ENCODE measurements at places on chromosomes 2 and 18.
A peak's percentile ranks its signal among the peaks of the same experiment; 100 is the strongest.

- no peak for DNase-seq
Observed at GRCh38 chr2:152682663-152683062, 34.6 kb downstream of the PRPF40A start.

- DNase-seq, result peak; percentile 8
Observed at GRCh38 chr2:175630280-175631244, 371.5 kb downstream of the LNPK start.

DNA sequence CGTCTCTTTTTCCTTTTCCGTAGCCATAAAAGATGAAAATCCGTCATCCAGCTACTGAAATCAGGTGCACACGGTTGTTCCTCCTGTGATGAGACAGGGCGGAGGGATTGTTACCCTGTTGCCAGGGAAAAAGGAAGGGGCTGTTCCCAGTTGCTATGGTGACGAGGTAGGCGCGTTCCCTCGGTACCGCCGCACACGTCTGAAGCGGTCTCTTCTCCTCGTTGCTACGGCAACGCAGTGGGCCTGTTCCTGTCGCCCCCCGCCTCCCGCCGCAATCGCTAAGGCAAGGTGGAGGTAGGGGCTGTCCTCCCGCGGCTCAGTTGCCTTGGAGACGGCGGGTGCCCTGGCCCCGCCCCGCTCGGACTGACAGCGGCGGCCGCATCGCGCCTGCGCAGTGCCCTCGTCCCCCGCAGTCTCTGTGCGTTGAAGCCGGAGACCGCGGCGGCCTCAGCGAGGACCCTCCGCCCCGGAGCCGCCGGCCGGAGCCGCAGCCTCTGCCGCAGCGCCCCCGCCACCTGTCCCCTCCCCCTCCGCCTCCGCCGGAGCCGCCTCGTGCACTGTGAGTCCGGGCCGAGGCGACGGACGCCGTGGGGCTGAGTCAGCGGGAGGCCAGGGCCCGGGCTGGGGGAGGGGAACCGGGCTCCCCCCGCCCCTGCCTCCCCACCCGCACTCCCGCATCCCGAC is at the start of gene MAPRE3:
Gene MAPRE3 (plus strand): TSS at position 394 of the 684 bp plus-strand sequence. CDS start 51,582 bp downstream, outside the sequence.
- peak; percentile 85 for DNase-seq

- no peak for DNase-seq
Observed at GRCh38 chr2:145408980-145409379, 889.1 kb upstream of the ZEB2 start.

- no peak for DNase-seq
Observed at GRCh38 chr2:25936889-25937545, 45.3 kb downstream of the KIF3C start.

All from KBM-7 (cell line).